IMR-90 (cell line): ENCODE measurements at places on chromosomes 6 and 20. TPM values are rescaled to one million over a fixed set of nuclear protein-coding genes. Genes with fewer than 3 reads are reported as not detected.

PERP gene
- 7.7 and 11.7 TPM in 2 replicates for total RNA-seq

FILIP1 gene
- under 0.01 TPM in 2 replicates for total RNA-seq

FGD2 gene
- total RNA-seq: not detected in 2 replicates

THBS2 gene
- 101 and 113 TPM in 2 replicates for total RNA-seq

RAET1E gene
- not detected in 2 replicates for total RNA-seq

PPP1R14C gene
- total RNA-seq: not detected in 2 replicates

CYP39A1 gene
- total RNA-seq: under 0.01 TPM in 1 of 2 replicates, not detected in the other

STMND1 gene
- not detected in 2 replicates for total RNA-seq

- no peak for DNase-seq
These were observed 170.0 kb upstream of the AGPAT4 start for GRCh38 chr6:161443848-161444247.

- DNase-seq: peak; percentile 83
These were observed 21.0 kb upstream of the IFNGR1 start for GRCh38 chr6:137240168-137240567.

DNA sequence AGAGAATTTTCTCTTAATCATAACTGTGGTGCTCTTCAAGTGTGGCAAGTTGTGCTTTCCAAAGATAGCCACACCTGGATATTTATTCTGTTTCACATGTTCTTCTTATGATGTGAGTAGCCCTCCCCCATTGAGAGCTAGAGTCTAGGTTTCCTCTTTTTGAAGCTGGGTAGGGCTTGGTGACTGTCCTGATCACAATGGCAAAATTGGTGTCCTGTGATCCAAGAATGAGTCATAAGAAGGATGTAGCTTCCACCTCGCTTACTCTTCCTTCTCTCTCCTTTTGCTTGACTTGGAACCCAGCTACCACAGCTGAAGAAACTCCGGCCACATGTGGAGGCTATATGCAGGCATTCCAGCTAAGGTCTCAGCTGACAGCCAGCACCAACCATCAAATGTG, 7.4 kb upstream of the IGF2R start:
- peak; percentile 31 for DNase-seq

- DNase-seq: no peak
These were observed 171.0 kb upstream of the CITED2 start for GRCh38 chr6:139545206-139546105.

- no peak for DNase-seq
These were observed 24.3 kb downstream of the ARHGAP18 start for GRCh38 chr6:129685662-129686031.

GRCh38 chr20:45959956-45960630, 11.9 kb downstream of the ZNF335 start:
- no peak for DNase-seq

GRCh38 chr6:51619042-51619799, 468.2 kb downstream of the PKHD1 start:
- DNase-seq: no peak

GRCh38 chr6:51830666-51831065, 256.7 kb downstream of the PKHD1 start:
- no peak for DNase-seq
